ENCODE measurements at places on chromosomes 6 and 20.
A peak's percentile ranks its signal among the peaks of the same experiment; 100 is the strongest.

DNA sequence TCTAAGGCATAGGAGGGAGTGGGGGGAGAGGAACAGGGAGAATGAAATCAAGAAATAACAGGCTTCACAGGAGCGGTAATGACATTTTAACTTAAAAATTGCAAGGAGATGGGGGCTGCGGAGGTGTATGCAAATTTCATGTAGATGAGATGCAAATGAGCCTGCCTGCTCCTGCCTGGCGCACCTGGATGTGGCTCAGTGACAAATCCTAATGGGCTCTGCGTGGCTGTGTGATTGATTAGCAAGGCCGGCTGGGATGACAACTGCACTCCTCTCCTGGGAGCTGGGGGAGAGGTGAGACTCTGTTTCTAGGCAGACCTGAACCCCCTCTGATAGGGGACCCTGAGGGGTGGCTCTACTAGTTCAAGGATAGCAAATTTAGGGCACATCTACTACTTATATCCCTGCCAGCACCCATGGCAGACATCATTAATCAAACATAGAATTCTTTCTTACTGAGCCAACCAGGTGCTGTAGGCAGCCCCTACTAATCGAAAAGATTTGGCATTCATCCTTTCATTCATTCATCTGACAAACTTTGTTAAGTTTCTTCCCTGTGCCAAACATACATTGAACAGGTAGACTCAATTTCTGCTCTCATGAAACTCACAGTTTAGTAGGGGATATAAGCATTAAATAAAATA lies 38.4 kb upstream of the TGM2 start:
- no peak for DNase-seq

DNA sequence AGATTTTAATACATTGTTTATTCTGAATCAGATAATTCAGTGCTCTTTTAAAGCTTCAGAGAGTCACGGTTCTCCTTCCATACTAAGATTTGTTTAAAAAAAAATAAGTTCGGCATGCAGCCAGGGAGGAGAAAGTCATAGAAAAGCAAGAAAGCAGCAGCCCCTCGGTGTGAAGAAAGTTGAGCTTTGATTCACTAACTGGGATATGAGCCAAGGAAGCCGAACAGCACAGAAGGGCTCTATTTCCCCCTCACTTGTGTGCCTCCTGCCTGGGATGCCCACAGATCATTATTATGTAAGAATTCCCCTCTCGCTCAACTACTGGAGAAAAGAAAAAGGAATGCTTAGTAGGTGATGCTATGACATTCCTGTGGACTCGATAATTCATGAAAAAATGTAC lies 69.3 kb upstream of the SYNJ2 start:
- DNase-seq = no peak

GRCh38 chr20:19903168-19903811 lies 113.9 kb upstream of the NAA20 start:
- DNase-seq = peak; percentile 59

DNA sequence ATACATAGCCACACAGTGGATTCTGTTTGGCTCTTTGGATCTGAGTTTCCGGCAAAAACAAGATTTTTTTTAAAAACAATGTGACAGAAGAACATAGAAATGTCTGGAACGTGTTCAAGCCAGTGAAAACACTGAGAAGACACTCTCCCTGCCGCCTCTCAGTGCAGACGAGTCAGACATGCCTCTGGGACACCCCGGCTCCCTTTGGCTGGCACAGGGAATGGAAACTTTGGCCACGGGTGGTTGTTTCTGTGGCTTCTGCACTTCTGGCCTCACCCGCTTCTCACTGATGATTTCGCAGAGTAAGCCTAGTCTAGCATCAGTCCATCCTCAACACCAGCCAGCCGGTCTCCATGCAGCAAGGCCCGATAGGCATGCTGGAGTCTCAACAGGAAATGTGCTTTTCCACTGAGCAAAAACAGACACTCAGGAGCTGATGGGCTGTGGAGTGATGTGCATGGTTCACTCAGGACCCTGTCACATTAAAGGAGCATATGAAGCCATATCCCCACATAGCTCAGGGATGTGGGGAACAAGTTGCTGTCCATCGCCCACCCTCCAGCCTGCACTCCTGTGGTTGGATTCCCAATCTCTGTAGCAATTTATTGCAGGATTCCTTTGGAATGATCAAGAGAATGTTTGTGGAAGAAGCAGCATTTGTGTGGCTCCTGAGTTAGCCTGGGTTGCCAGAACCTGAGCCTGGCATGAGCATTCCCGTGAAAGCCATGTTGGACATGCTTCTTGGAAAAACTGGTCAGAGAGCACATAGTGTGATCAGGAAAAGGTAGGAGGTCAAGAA lies 262.0 kb upstream of the RIN2 start:
- DNase-seq = no peak

GRCh38 chr6:153003366-153003690 lies 819 bp upstream of the MTRF1L start:
- DNase-seq = no peak

- DNase-seq = no peak
Measured at GRCh38 chr6:41028561-41029412, 10.2 kb downstream of the UNC5CL start.

DNA sequence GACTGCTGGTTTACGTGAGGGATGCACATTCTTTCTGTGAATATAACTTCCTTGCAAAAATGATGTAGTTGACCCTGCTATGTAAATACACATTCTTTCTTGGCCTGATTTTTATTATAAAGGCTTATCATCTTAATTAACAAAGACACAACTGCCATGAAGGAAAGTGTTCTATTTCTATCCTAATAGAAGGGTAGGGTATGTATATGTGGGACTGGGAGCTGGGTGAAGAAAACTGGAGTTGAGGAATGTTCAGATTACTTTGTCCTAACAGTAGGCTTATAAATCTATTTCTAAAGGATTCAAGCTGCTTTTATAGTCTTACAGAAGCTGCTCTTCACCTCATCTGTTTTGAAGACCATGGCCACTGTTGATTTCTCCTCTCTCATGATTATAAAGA lies 76.5 kb upstream of the RGS17 start:
- no peak for DNase-seq

GRCh38 chr6:14903176-14904038 lies 342.5 kb upstream of the JARID2 start:
- peak; percentile 83 for DNase-seq

GRCh38 chr6:146149770-146150169 lies 120.9 kb downstream of the GRM1 start:
- DNase-seq = no peak

- DNase-seq = peak; percentile 29
Measured at GRCh38 chr6:137286916-137287315, 67.7 kb upstream of the IFNGR1 start.

GRCh38 chr6:53926505-53926904 lies 131.7 kb downstream of the LRRC1 start:
- no peak for DNase-seq

DNA sequence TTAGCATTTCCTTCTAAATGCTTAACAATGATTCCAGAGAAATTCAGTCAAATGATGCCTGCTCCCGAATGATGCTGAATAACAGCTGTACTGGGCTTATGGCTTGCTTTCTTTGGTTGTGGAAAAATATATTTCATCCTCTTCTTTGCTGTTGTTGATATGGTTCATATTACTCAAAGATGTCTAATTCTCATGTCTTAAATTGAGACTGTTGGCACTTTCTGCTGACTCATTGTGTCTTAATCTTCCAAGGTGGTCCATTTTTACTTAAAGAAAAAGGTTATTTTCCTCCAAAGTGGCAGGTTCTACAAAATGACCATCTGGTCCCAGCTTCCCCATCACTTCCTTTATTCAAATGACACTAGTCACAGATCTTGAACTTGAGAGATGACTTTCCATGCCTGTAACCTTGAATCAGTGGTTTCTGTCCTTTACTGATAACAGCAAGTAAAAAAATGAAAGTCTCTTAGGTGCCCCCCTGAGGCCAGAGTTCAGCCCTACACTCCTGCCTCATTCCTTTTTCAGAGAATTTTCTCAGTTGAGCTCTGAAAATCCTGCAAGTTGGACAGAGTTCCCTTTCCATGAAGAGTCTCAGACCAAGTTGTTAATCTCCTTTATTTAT lies 6.9 kb downstream of the SNAP25 start:
- no peak for DNase-seq

- DNase-seq = no peak
Measured at GRCh38 chr20:56843386-56843785, 214.3 kb downstream of the TFAP2C start.
